ENCODE measurements at places on chromosomes 7 and 10.
A peak's percentile ranks its signal among the peaks of the same experiment; 100 is the strongest.

- DNase-seq = no peak
Measured at GRCh38 chr7:102117743-102118142, 168.9 kb upstream of the SH2B2 start.

DNA sequence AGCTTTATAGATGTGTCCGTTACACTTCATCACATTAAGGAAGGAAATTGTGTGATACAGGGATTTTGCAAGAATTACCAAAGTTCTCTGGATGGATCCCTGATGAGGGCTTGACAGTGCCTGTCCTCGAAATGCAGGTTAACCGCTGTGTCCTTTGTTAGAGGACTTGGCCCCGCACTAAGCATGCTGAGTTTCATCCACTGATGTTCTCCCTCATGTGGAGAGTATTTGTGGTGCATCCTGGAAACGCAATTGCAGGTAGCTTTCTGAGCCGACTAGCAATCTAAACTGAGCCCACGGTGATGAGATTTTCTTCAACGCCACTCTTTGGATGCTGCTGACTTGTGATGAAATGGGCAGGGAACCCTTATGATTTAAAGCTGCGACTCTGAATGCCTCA, 71.9 kb upstream of the STK17A start:
- no peak for DNase-seq

DNA sequence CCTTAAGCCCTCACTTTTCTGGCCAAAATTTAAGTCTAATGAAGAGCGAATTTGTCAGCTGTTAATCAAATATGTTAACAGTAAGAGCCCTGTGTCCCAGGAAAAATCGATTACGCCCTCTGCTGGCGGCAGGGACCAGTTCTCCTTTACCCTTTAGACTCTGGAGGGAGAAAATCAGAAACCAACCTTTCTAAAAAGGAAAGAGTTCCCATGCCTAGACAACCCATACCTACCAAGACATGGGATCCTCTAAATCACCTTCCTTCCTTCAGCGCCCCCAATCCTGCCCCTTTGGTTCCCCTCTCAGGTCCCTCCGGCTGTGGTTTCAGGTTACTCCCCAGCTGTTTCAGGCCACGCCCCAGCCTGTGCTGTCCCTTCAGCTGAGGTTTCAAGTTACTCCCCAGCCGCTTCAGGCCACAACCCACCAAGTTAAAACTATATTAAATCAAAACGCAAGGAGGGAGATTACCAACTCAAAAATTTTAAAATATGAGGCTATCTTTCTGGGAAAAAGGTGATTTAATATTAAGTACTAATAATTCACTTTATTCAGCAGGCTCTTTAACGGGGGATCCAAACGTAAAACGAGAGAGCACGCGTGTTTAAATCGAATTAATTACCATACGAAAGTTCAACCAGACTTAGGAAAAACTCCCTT, 1.4 kb upstream of the AKR1B15 start:
- DNase-seq = peak; percentile 74

- no peak for DNase-seq
Measured at GRCh38 chr10:96843823-96844222, 11.7 kb downstream of the LCOR start.

All from left forelimb (tissue), 1 donor.